Hippocampal formation (tissue), 2 donors: ENCODE measurements at places on chromosomes 2 and 18.

DNA sequence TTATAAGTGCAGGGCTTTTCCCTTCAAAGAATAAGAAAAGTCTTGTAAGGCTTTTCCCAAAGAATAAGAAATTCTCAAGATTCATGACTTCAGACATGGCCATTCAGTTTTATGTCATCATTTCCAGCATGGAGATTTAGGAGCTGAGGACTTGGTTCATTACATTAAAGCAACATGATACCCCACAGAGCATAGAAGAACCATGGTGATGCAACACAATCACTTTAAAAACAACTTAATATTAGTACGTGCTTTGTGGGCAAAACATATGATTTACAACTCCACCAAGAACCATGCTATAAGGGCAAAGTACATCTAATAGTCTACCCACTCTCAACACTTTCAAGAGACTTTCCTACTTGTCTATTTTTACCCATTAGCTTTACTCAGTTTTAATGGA is 214.4 kb downstream of the SRBD1 start:
- no peak for DNase-seq

GRCh38 chr2:122636097-122636496 is 880.6 kb downstream of the TSN start:
- DNase-seq = no peak

GRCh38 chr2:112483042-112483473 is 1.1 kb downstream of the TTL start:
- no peak for DNase-seq

GRCh38 chr2:10157293-10157692 is 34.8 kb downstream of the RRM2 start:
- no peak for DNase-seq

- peak; percentile 86 for DNase-seq
These were observed 6.2 kb upstream of the TMEM87B start for GRCh38 chr2:112048887-112049286.

DNA sequence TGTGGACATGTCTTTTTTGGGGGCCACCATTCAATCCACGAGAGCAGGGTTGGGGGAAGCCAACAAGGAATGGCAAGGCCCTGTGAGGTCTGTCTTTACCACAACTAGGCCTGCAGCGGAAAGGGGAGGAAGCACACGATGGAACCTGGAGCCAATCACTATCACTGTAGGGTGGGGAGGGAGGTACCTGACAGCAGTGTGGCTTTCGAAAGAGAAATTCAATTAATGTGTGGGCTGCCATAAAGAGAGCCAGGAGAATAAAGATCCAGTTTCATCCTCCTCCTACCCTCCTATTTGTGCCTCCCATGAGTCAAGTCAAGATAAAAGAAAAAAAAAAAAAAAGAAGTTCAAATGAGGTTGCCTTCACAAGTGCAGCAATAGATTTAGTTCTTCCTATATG is 18.9 kb upstream of the RBMS1 start:
- DNase-seq = no peak
